Motor neuron (in vitro differentiated cells): ENCODE measurements at places on chromosomes 4 and X. TPM values are rescaled to one million over a fixed set of nuclear protein-coding genes. Genes with fewer than 3 reads are reported as not detected.

ATP7A gene
- 9.1 and 9.6 TPM in 2 replicates for total RNA-seq

JCHAIN gene
- total RNA-seq, result not detected in 2 replicates

SH3BGRL gene
- 63.2 and 67.0 TPM in 2 replicates for total RNA-seq

BMP3 gene
- total RNA-seq, result 1.00 and 1.2 TPM in 2 replicates

REPS2 gene
- total RNA-seq, result 1.8 and 2.4 TPM in 2 replicates

SUPT20HL1 gene
- total RNA-seq, result not detected in 2 replicates

PTTG2 gene
- 0.47 TPM in 1 of 2 replicates, not detected in the other for total RNA-seq

TLR8 gene
- total RNA-seq, result 0.09 TPM in 1 of 2 replicates, not detected in the other

PLXNB3 gene
- total RNA-seq, result 1.3 and 4.3 TPM in 2 replicates

SPANXD gene
- not detected in 2 replicates for total RNA-seq

LONRF3 gene
- total RNA-seq, result 3.6 and 4.8 TPM in 2 replicates

PTCHD1 gene
- 0.81 and 1.2 TPM in 2 replicates for total RNA-seq

WDFY3 gene
- total RNA-seq, result 95.4 and 119 TPM in 2 replicates

SPATA4 gene
- total RNA-seq, result not detected in 2 replicates

GDPD2 gene
- not detected in 2 replicates for total RNA-seq

POF1B gene
- 0.13 and 0.14 TPM in 2 replicates for total RNA-seq

CXCL1 gene
- 0.28 and 0.73 TPM in 2 replicates for total RNA-seq

ZNF141 gene
- total RNA-seq, result 24.7 and 28.8 TPM in 2 replicates

CDS1 gene
- total RNA-seq, result 1.5 and 1.7 TPM in 2 replicates

BEX4 gene
- 114 and 124 TPM in 2 replicates for total RNA-seq

CORIN gene
- 1.5 and 1.6 TPM in 2 replicates for total RNA-seq

CCSER1 gene
- 59.5 and 90.6 TPM in 2 replicates for total RNA-seq

FMR1NB gene
- total RNA-seq, result not detected in 2 replicates

HERC3 gene
- total RNA-seq, result 9.1 and 10.8 TPM in 2 replicates

SYN1 gene
- total RNA-seq, result 0.73 and 1.0 TPM in 2 replicates

NDUFB11 gene
- total RNA-seq, result 86.3 and 108 TPM in 2 replicates

EXOC1L gene
- total RNA-seq, result not detected in 2 replicates

MAD2L1 gene
- total RNA-seq, result 8.3 and 9.6 TPM in 2 replicates

CHRNA9 gene
- 0.41 TPM in 1 of 2 replicates, not detected in the other for total RNA-seq

CXorf49 gene
- total RNA-seq, result 0.42 TPM in 1 of 2 replicates, not detected in the other

CCDC110 gene
- 0.71 and 1.2 TPM in 2 replicates for total RNA-seq

GLRA3 gene
- total RNA-seq, result 3.4 and 3.9 TPM in 2 replicates

TLR1 gene
- total RNA-seq, result 0.83 and 1.2 TPM in 2 replicates

PASD1 gene
- total RNA-seq, result not detected in 2 replicates

GC gene
- total RNA-seq, result not detected in 2 replicates

MMRN1 gene
- total RNA-seq, result 0.93 and 0.96 TPM in 2 replicates

PLAC8 gene
- not detected in 2 replicates for total RNA-seq

MEPE gene
- total RNA-seq, result 0.23 and 0.28 TPM in 2 replicates

KIT gene
- total RNA-seq, result 5.0 and 5.5 TPM in 2 replicates

UNC5C gene
- 0.13 and 0.69 TPM in 2 replicates for total RNA-seq

POLA1 gene
- total RNA-seq, result 8.6 and 11.2 TPM in 2 replicates

CLGN gene
- 3.9 and 4.8 TPM in 2 replicates for total RNA-seq

FOXO4 gene
- 6.2 and 6.9 TPM in 2 replicates for total RNA-seq

AWAT2 gene
- not detected in 2 replicates for total RNA-seq

MAGEA2 gene
- total RNA-seq, result 2.4 and 3.2 TPM in 2 replicates

CLDN34 gene
- not detected in 2 replicates for total RNA-seq

ART3 gene
- 0.79 TPM in 1 of 2 replicates, not detected in the other for total RNA-seq

MAGEB6 gene
- total RNA-seq, result not detected in 2 replicates

C4orf51 gene
- not detected in 2 replicates for total RNA-seq

DGKK gene
- total RNA-seq, result 2.2 and 2.8 TPM in 2 replicates

GLA gene
- total RNA-seq, result 30.6 and 34.8 TPM in 2 replicates

INTU gene
- total RNA-seq, result 19.2 and 19.5 TPM in 2 replicates

CHRDL1 gene
- total RNA-seq, result 2.0 TPM in 1 of 2 replicates, not detected in the other

UGT2B11 gene
- not detected in 2 replicates for total RNA-seq

SPARCL1 gene
- total RNA-seq, result 0.36 and 0.43 TPM in 2 replicates

XK gene
- 0.21 and 0.38 TPM in 2 replicates for total RNA-seq

KCTD8 gene
- 1.2 and 1.7 TPM in 2 replicates for total RNA-seq

SYTL5 gene
- total RNA-seq, result 30.3 and 42.8 TPM in 2 replicates
